A172 (cell line): ENCODE measurements at places on chromosomes 1 and 21.

GRCh38 chr1:101444381-101444780 lies 207.6 kb downstream of the S1PR1 start:
- DNase-seq, result no peak

DNA sequence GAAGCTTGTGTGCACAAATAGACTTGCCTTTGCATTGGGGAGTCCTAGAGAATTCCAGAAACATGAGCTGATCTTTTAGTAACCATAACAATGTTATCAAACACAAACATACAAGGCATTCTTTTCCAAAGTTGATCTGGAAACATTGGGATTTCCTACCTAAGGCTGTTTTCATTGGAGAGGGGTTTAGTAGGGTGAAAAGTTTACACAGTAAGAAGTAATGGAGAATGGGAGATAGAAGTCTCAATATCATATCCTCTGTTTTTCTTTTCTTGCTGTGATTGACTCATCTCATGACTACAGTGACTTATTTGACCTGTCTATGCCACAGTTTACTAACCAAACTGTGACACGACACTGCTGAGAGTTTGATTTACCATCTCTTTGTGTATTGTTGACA lies 65.6 kb upstream of the PLA2G4A start:
- DNase-seq, result peak; percentile 35

DNA sequence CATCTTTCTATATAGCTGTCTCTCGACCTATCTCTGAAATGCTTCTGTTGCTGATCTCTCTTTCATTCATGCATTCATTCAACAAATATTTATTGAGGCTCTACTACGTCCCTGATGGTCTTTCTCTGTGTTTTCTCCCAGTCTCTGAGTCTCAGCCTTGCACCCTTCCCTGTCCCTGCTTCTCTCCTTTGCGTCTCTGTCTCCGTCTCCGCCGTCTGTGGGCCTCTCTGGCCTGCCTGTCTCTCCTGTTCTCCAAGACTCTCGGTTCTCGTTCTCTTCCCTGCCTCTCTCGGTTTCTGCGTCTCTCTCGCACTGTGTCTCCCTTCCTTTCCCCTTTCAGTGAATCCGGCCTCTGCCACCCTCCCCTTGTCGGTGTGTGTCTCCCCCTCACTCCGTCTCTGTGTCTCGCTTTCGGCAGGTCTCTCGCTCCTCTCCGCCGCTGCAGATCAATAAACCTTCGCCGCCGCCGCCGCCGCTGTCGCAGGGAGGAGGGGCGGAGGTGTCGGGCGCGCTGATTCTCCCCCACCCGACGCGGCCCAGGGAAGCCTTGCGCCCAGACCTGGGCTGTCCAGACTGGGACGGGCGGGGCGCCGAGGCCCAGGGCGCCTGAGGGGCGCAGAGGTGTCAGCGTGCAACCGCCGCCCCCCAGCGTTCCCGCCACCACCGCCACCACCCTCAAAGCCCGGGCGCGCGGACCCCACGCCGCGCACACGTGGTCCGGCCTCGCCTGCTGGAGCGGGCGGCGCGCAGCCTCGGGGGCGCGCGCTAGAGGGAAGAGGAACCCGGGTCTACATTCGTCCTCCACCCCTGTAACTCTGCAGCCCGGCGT lies 3.0 kb downstream of the EFNA3 start:
- no peak for DNase-seq

- no peak for DNase-seq
Measured at GRCh38 chr21:32955311-32956060, 70.2 kb upstream of the OLIG2 start.

DNA sequence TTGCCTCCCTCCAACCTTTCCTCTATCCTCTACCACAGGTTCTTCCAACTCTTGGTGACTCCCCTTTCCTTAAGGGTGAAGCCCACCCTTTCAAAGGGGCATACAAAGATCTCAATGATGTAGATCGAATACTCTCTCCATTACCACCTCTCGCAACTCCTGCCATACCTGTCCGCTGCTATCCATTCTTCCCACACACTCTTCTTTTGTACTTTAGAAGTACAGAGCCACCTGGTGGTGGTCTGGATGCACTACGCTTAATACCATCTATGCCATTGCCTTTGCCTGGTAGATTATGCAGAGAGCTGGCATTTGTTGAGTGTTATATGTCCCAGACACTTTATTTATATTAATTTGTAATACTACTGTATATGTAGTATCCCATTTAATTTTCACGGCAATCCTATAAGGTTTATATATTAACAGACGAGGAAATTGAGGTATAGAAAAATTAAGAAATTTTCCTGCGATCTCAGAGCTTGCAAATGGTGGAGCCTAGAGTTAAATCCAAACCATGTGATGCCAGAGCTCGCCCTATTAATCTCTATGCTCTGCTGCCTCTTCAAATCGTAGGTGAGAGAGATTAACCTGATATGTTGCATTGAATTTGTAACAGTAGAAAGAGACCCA lies 22.9 kb downstream of the TSHB start:
- DNase-seq, result peak; percentile 52

GRCh38 chr1:52569449-52570210 lies 16.7 kb upstream of the TUT4 start:
- no peak for DNase-seq

GRCh38 chr1:77889671-77890070 lies 1.2 kb downstream of the NEXN start:
- DNase-seq, result peak; percentile 55

- no peak for DNase-seq
Measured at GRCh38 chr1:59761443-59761842, 53.3 kb upstream of the HOOK1 start.

DNA sequence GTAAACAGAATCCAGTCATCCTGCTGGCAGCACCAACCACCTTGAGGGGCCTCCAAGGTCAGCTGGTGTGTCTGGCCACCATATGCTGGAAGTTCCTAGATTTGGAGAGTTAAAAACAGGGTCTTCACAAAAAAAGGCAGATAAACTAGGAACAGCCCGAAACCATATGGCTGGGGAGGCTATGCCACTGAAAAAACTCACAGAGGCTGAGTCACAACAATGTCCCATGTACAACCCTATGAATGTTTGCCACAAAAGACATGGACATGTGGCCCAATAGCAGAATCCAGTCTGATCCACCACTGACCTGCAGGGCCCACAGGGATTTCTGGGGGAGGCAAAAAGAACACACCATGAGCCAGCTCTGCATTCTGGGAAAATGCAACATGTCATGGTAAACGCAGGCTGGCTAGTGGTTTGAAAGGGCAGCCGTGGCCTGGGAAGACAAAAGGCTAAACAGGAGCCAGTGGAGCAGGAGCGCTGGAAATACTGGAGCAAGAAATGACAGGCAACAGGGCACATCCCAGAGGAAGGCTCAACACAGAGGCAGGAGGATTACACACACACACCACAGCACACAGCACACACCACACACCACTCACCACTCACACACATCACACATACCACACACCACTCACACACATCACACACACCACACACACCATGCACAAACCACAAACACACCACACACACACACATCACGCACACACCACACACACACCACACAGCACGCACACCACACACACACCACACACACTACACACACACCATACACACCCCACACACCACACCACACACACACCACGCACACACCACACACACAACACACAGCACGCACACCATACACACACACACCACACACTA lies 55.4 kb downstream of the HSF2BP start:
- DNase-seq, result peak; percentile 27

DNA sequence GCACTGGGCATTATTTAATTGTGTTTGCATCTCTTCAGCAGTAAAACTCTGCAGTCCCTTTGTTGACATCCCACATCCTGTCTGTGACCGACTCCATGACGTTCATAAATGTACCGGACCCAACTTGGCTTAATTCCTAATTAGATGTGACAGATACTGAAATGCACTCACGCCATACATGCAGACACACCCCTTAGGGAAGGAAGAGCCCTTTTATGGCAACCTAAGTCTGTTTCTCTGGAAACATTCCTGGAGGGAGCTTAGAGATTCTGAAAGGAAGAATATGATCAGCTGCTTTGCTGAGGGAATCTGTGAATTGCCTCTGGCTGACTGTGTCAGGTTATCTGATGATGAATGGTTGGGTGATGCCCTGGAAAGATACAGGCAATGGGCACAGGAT lies 33.4 kb downstream of the ADAMTS5 start:
- peak; percentile 29 for DNase-seq

DNA sequence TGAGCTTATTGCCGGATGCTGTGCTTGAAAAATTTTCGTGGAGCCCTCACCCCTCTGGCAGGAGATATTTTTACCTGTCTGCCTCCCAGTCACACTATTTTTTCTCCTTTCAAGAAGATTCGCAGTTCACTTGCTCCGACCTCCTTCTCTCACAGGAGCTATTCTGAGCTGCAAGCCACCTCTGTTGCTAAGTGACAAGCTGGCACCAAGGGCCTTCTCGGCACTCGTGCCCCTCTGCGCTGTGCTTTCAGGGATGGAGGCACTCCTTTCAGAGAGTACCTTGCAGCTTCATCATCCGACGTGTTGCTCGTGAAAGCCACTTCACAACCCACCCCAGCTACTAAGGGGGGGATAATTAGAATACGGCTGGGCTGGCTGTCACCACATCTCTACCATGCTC lies 11.6 kb downstream of the SLC6A17 start:
- no peak for DNase-seq

GRCh38 chr1:109530457-109531087 lies 9.1 kb upstream of the GPR61 start:
- no peak for DNase-seq

DNA sequence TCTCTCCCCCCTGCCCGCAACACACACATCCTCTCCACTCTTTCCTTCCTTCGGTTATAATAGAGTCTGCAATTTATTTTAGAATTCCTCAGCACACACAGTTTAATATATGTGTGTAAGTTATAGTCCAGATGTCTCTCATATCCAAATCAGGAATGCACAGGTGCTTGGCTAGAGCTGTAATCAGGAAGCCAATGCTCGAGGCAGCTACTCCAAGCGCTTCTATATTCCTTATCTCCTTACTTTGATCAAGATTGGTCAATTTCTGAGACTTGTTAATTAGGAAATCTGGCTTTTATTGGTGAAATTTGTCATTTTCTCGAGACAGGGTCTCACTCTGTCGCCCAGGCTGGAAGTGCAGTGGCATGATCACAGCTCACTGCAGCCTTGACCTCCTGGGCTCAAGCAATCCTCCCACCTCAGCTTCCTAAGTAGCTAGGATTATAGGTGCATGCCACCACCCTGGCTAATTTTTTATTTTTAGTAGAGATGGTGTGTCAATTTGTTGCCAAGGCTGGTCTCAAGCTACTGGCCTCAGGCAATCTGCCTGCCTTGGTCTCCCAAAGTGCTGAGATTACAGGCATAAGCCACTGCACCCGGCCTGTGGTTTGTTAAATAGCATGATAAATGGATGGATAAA lies 27.7 kb downstream of the RPL5 start:
- DNase-seq, result no peak

DNA sequence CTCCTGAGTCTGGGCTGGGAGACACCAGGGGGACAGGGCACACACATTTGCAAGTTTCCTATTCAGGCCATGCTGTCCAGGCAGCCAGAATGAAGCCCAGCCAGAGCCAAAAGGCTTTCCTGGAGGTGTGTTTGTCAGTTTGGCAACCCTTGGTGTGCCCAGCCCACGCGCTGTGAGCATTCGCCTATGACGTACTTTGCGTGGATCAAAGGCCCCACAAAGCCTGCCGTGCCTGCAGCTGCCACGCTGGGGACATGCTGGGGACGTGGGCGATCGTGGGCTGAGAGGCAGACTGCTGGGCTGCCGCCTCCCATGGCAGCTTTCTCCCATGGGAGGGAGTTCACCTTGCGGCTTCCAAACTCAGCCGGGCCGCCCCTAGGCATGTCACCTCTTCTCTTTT lies 57.5 kb downstream of the CD247 start:
- no peak for DNase-seq

GRCh38 chr1:216688127-216688657 lies 35.0 kb downstream of the ESRRG start:
- no peak for DNase-seq

DNA sequence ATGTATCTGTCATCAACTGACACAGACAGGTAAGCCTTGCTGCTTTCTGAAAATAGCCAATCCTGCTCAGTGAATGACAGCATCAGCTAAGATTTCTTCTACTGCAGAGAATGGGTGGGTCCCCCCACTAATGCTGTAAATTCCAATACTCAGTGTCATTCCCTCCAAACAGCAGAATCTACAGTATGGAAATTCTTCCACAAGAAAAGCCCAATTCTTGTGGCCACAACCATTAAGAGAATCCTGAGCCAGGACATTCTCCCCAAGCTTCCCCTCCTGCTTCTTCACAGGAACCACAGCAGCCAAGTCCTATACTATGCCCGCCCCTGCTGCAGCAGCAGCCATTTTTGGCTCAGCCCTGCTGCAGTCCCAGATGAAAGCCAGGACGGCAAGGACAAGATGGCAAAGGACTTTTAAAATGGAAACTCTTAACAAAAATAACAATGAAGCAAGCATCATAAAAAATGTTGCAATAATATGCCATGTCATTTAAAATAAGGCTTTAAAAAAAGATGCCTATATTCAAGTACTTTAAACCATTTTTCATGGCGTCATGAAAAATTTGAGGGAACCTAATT lies 26.8 kb downstream of the EIF4G3 start:
- peak; percentile 84 for DNase-seq

- no peak for DNase-seq
Measured at GRCh38 chr1:17439250-17440073, at the start of gene RCC2. TSS of gene RCC2 (minus strand) at chr1:17439677. CDS start at chr1:17438514, 1,163 bp downstream.

- no peak for DNase-seq
Measured at GRCh38 chr1:184160236-184160635, 108.7 kb downstream of the TSEN15 start.

DNA sequence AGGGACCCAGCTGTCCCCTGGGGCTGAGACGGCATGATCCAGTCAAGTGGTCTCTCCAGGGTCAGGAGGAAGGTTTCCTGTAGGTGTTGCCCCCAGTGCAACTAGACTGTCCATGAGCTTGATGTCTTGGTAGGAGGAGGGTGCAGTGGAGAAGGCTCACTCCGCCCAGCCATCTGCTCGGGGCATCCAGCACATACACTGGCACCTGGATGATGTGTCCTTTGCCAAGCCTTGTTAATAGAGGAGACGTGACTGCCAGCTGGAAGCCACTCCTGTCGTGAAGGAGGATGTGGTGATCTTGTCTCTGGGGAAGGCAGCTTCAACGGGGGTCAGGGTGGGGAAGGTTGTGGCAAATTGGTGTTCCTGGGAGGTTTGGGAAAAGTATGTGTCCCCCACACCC lies 6.2 kb downstream of the DISP3 start:
- no peak for DNase-seq

DNA sequence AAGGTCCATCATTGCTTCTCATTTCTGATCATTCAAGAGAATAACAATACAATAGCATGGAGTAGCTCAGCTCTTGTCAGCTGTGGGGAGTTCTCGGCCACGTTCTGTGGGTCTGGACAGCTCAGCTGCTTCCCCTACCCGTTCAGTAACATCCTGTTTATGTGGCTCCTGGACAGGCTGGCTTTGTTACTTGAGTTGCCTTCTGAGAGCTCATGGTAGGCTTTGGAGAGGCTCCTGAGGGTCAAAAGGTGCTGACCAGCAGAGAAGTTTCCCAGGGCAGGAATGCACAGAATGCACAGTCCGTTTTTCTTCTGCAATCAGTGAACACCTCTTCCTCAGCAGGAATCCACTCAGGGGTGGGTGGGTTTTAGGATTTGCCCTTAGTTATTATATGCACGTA lies 36.0 kb downstream of the KAZN start:
- peak; percentile 6 for DNase-seq

- DNase-seq, result peak; percentile 69
Measured at GRCh38 chr1:156914440-156914856, 6.0 kb upstream of the LRRC71 start.

GRCh38 chr1:99119188-99119587 lies 114.5 kb upstream of the PLPPR5 start:
- no peak for DNase-seq
